Activated T-helper 1 cell treated with Interleukin-2 at 50 U/mL for 16 hours (primary cell): ENCODE measurements at places on chromosomes 2 and 18.

GRCh38 chr2:218694405-218695145 lies 16.1 kb upstream of the TTLL4 start:
- no peak for DNase-seq

DNA sequence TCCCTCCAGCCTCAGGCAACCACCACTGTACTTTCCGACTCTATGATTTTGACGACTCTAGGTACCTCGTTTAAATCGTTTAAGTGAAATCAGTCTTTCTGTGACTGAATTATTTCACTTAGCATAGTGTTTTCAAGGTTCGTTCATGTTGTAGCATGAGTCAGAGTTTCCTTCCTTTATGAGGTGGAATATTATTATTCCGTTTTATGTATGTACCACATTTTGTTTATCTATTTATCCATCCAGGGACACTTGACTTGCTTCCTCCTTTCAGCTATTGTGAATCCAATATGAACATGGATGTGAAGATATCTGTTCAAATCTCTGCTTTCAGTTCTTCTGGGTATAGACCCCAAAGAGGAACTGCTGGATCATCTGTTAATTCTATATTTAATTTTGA lies 19.1 kb downstream of the IL1R2 start:
- no peak for DNase-seq

- DNase-seq, result no peak
These were observed 1.3 kb upstream of the UBE2E3 start for GRCh38 chr2:180978903-180979748.

- no peak for DNase-seq
These were observed 164.5 kb downstream of the NCK2 start for GRCh38 chr2:105909215-105909614.

GRCh38 chr2:26584191-26584590 lies 57.0 kb downstream of the CIB4 start:
- no peak for DNase-seq

DNA sequence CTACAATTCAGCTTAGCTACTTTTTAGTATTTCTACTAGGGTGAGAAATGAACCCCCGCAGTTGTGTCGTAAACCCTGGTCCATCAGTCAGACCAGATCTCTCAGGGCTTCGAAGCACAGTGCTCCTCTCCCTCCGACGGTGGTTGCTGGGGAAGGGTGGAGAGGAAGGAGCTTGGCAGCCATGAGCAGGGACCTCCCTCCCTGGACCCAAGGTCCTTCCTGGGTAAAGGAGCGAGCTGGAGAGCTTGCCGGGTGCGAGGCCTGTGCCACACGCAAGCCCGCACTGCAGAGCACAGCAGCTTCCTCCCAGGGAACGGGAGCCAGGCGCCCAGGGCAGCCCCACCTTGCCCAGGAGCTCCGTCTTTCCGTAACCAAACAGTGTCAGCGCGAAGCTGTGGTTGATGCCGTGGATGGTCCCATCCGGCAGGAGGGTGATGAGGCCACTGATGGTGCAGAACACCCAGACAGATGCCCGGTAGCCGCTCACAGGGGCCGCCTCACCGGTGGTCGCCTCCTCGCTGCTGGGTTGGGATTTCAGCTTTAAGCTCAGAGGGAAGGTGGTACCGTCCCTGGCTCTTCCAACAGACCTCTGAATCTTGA lies 12.5 kb downstream of the PASK start:
- no peak for DNase-seq

GRCh38 chr2:156538083-156538504 lies 101.9 kb downstream of the GPD2 start:
- no peak for DNase-seq

GRCh38 chr2:160213511-160213910 lies 13.4 kb upstream of the ITGB6 start:
- DNase-seq, result no peak

DNA sequence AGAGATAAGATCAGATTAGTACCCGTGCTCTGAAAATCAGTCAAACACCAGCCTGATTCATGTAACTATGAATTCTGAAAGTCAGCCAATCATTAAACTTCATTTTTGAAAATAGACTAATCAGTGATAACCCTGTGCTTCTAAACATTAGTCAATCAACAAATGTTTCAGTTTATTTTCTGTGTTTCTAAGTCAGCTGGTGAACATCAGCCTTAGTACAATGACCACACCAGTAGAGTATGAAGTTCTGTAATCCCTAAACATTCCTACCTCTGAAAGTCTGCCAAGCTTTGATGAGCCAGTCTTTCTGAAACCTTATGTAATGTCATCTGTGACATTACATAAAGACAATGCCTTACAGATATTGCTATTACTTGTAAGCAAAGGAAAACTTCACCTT lies 807.4 kb upstream of the CRIM1 start:
- no peak for DNase-seq

GRCh38 chr2:85468096-85468703 lies 49.7 kb downstream of the SH2D6 start:
- DNase-seq, result no peak

DNA sequence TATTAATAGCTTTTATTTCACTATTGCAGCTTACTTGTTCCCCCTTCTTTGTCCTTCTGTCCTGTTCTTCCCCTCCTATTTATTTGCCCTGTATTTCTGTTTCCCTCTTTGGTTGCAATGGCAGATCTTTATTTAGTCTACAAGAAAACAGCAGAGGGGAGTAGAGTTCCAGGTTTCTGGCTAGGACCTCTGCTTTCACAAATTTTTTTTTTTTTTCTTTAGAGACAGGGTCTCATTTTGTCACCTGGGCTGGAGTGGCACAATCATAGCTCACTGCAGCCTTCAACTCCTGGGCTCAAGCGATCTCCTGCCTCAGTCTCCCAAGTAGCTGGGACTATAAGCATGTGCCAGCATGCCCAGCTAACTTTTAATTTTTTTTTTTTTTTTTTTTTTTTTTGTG lies 188.1 kb upstream of the SPRED2 start:
- DNase-seq, result no peak

- no peak for DNase-seq
These were observed 29.1 kb downstream of the DYM start for GRCh38 chr18:49431165-49431962.
